Cerebellar nuclear complex (tissue), 1 donor: ENCODE measurements at places on chromosomes 13 and 19.

GRCh38 chr13:82439159-82439904 lies 1442.9 kb downstream of the SLITRK1 start:
- no peak for DNase-seq

- DNase-seq = no peak
Measured at GRCh38 chr13:44967704-44968433, 21.4 kb downstream of the NUFIP1 start.

- DNase-seq = no peak
Measured at GRCh38 chr13:47241446-47241845, 344.6 kb upstream of the HTR2A start.

- DNase-seq = no peak
Measured at GRCh38 chr19:18414504-18415177, 4.6 kb upstream of the SSBP4 start.

DNA sequence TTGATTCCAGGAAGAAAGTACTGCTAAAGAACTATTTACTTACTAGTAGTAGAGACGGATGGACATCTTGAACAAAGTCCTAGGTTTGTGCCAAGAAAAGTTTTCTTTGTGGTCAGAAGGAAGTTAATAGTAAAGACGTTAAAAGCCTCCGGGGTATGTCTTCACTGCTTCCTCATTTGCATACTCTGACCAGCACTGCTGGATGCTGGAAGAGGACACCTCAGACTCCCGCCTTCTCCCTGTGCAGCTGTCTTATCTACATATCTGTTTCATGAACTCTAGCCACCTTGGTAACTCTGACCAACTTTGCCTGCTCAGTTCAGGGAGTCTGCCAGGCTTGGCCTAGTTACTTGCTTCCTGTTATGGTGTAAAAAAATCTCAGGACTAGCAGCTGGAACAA lies 1109.1 kb upstream of the MIR17HG start:
- no peak for DNase-seq

DNA sequence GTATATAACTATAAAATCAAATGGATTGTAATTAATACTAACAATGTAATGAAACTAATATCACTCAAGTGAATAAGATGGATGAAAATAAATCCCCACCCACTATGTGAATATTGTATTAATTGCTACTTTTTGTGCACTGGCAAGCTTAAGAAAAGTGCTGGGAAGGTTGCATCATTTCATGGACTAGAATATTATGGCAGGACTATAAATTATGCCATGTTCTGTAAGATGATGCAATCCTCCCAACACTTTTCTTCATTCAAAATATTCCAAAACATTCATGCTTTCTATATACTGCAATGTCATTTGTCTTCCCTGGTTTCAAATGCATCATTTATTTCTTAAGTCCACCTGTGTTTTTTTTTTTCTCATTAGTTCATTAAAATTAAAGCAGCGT lies 457.6 kb upstream of the GPC6 start:
- no peak for DNase-seq

- no peak for DNase-seq
Measured at GRCh38 chr13:68440874-68441273, 1210.7 kb upstream of the PCDH9 start.

GRCh38 chr13:46846726-46847125 lies 49.8 kb upstream of the ESD start:
- DNase-seq = no peak

- no peak for DNase-seq
Measured at GRCh38 chr19:16142032-16142580, 1.4 kb upstream of the HSH2D start.

- DNase-seq = no peak
Measured at GRCh38 chr19:30504272-30504671, 132.1 kb downstream of the ZNF536 start.

DNA sequence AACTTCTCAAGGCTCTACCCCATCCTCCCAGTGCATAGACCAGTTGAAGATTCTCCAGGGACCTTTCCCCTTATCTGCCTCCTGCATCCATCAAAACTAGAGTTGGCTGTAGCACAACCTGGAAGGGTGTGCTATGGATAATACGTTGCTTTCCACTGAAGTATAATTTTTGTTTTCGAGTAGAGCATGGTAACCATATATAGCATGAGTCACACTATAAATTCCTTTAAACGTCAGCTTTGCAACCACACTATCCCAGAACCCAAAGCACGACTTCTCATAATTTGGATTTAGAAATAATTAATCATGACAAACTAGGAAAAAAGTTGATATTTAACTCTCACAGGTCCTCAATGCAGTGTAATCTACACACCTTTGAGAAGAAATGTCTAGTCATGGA lies 138.3 kb upstream of the NBEA start:
- DNase-seq = no peak

DNA sequence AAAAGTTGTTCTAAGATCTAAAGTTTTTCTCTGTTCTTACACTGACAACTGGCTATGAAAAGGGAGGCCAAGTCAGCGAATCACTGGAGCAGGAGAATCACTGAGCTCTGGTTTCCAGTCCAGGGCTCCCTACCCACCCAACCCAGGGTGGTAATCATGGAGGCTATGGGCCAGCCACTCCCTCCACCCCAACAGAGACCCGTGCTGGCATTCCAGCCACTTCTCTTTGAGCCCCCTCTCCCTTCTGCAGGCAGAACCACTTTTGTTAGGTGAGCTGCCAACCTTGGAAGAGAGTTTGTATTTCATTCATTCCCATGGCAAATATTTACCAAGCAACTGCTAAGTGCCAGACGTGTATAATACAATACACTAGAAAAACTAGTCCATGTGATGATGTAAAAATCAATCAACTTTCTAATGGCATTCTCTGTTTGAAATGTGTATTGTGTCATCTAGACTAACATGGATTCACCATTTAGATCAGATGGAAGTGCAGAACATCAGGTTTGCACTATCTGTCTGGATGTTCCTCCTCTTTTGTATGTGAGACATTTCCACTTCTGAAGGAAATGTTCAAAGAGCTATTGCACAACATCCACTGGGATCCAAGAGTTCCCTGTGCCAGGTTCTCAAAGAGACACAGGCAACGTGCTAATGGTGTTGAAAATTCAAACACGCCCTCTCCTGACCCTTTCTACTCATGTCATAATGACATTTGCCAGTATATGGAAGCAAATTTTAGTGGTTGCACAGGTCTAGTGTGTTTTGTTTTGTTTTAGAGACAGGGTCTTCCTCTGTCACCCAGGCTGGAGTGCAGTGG lies 5.3 kb downstream of the MLNR start:
- no peak for DNase-seq

DNA sequence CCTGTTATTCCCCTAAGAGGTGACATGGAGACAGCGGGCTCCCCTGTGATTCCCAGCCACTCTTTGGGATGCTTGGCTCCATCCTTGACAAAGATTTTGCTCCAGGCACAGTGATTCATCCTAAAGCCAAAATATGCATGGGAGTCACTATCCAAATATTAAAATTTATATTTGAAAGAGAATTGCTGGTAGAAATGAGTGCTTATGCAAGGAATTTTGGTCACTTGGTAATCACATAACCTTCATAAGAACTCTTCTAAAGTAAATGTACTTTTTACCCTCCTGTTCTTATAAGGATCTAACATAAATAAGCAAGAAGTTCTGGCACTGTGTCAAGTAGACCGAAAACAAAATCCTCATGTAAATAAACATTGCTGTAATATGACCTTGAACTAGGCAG lies 385.8 kb downstream of the ITGBL1 start:
- DNase-seq = no peak

DNA sequence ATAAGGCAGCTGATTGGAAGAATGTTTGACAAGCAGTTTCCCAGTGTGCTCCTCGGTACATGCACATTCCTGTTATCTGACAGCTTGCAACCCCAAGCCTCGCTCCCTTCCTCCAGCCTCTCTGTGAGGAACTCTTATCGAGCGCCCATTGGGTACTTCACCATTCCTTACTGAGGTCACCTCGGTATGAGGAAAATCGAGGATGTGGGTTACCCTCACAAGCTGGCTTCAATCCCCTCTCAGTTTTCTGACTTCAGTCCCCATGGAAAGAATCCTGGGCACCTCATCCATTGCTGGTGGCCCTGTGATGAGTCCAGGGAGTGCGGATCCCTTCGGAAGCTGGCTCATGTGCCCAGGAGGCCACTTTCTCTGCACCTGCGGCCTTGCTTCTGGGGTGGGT lies 17.3 kb downstream of the TEX29 start:
- no peak for DNase-seq

- no peak for DNase-seq
Measured at GRCh38 chr13:87827479-87827878, 156.3 kb downstream of the SLITRK5 start.

DNA sequence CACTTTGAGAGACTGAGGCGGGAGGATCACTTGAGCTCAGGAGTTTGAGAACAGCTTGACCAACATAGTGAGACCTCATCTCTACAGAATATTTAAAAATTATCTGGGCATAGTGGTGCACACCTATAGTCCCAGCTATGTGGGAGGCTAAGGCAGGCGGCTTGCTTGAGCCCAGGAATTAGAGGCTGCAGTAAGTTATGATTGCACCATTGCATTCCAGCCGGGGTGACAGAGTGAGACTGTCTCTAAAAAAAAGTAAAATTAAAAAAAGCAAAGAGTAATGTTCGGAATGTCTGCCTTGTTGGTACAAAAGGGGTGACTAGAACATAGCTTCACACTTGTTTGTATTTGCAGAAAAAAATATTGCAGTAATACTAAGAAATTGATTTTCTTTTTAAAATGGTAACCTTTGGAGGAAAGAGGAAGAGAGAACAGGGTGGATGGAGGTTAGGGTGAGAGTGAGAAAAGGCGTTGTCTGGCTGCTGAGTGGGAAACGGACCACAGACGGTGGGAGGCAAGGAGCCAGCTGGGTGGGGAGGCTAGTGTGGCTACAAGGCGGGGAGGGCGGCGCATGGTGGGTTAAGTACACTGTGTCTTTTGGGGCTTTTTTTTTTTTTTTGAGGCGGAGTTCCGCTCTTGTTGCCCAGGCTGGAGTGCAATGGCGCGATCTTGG lies 10.2 kb downstream of the PPP1R14A start:
- DNase-seq = no peak

- DNase-seq = no peak
Measured at GRCh38 chr19:12111176-12111575, 29.0 kb downstream of the ZNF20 start.

- no peak for DNase-seq
Measured at GRCh38 chr19:7507884-7508283, 8.0 kb upstream of the ZNF358 start.

DNA sequence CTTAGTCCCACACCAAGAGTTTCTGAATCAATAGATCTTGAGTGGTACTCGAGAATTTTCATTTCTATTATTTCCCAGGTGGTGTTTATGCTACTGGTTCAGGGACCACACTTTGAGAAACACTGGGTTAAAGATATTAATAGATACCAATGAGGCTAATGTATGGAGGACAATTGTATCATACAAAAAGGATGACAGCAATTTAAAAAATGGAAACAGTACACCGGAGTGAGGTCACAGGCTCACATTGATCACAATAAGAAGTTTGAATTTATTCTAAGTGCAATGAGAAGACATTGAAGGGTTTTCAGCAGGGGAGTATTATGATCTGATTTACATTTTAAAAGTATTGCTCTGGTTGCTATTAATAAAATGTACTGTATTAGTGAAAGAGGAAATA lies 488.3 kb downstream of the PCDH17 start:
- no peak for DNase-seq

DNA sequence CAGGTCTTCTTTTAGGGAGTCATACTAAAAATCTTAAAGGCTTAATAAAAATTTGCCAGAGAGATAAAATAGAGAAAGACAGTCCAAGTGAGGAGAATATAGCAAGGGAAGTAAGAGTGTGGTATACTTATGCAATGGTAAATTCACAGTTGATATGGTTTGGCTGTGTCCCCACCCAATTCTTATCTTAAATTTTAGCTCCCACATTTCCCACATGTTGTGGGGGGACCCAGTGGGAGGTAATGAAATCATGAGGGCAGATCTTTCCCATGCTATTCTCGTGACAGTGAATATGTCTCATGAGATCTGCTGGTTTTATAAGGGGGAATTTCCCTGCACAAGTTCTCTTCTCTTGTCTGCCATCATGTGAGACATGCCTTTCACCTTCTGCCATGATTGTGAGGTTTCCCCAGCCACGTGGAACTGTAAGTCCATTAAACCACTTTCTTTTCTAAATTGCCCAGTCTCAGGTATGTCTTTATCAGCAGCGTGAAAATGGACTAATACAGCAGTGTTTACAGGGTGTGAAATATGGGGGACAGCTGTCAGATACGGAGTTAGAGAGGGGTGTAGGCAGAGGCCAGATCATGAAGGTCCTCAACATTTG lies 115.4 kb downstream of the UGGT2 start:
- no peak for DNase-seq

DNA sequence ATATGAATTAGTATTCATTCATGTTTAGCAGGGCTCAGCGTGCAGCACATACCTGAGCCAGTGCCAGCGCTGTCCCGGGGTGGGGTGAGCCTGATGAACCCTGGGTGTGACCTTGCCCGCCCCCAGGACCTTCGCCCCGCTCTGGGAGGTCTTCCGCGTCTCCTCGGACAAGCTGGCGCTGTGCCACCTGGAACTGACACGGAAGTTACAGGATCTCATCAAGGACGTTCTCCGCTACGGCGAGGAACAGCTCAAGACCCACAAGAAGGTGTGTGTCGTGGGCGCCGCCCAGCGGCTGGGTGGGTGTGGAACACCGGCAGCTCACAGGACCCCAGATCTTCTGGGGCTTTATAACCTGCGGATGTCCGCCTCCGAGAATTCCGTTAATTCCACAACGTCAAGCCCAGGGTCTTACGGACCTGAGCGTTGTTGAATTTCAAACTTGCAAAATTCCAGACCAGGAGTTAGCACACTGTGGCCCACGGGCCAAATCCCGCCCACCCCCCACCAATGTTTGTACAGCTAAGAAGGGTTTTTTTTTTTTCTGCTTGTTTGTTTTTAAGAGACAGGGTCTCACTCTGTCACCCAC lies 15.4 kb downstream of the FCHO1 start:
- DNase-seq = no peak

- no peak for DNase-seq
Measured at GRCh38 chr13:105814219-105814901, 721.1 kb downstream of the EFNB2 start.

- no peak for DNase-seq
Measured at GRCh38 chr13:37123337-37123736, 17.9 kb upstream of the CSNK1A1L start.

- DNase-seq = no peak
Measured at GRCh38 chr13:25778808-25779305, 273.0 kb downstream of the SHISA2 start.

DNA sequence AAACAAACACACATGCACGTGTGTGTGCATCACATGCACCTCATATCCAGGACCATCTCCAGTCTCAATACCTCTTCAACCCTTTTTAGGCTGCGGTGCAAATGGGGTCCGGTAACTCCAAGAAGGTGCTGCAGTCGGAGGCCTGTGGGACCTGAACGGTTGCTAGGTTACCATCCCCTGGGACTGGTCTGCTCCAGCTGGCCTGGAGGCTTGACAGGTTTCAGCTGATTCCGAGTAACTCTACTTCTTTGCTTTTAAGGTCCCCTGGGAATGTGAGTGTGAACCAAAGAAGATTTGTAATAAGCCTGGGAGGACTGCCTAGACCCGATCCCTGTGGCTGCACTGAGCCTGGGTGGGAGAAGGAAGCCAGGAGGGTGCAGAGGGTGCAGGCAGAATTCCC lies 117.5 kb downstream of the CCNA1 start:
- DNase-seq = no peak

- DNase-seq = no peak
Measured at GRCh38 chr13:92407858-92408257, 818.7 kb upstream of the GPC6 start.
